H4 (cell line): ENCODE measurements at places on chromosomes 16 and 17.

DNA sequence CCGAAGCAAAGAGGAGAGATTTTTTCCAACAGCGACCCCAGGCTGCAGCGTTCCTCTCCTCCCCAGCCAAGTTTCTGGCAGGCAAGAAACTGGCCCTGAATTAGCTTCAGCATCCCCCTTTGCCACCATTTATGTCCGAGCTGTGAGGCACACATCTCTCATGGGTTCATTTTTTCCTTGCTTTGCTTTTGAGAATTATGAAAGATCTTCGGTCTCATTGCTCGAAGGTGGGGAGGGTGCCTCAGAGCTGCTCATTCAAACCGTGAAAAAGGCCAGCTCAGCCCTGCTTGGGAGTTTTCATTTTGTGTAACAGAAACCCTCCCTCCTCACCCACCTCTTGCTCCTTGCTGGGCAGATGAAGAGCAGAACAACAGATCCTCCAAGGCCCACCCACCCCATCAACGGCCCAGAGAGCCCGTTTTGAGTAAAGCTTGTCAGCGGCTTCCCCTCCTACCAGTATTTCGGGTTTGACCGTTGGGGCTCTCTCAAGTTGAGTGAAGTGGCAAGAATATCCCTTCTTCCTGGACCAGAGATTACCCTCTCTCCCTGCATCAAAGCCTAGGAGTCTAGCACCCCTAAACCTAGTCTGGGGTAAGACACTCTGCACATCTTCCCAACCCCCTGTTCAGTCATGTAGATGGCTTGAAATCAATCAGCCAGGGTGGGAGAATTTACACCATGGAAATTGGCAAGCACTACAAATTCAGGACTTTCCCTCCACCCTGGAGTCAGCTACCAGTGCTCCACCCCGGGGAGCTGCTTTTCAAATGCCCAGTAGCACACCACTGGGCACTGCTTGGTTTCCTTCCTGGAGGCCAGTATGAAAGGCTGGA lies 1.8 kb downstream of the CCR7 start:
- DNase-seq, result no peak

DNA sequence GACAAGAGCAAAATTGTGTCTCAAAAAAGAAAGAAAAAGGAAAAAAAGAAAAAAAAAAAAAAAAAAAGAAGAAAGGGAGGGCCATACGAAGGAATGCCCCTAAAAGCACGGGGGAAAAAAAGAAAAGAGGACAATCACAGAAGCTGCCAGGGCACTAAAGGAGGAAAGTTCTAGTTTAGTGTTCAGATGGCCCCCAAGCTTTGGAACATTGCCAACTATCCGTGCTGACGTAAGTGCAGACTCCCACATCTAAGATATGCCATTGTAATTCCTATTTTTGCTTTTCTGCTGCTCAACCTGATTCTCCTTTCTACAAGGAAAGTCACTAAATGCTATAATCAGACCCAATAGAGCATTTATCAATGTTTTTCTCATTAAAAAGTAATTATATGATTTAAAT lies 842.1 kb downstream of the KCNJ2 start:
- DNase-seq, result no peak

GRCh38 chr16:67562526-67562917 lies at the start of gene CTCF:
Gene CTCF, plus strand, starts transcription at chr16:67562526. Its CDS starts 48,307 bp downstream, at chr16:67610833.
- DNase-seq, result peak; percentile 58

- DNase-seq, result no peak
Observed at GRCh38 chr17:73072219-73072962, 20.1 kb downstream of the SLC39A11 start.
